ENCODE measurements at places on chromosomes 5 and 9.

- DNase-seq: no peak
Observed at GRCh38 chr5:76838481-76839261, 11.1 kb upstream of the S100Z start.

GRCh38 chr5:150729859-150730258, 29.0 kb downstream of the DCTN4 start:
- no peak for DNase-seq

- DNase-seq: no peak
Observed at GRCh38 chr9:112861155-112861554, 29.5 kb downstream of the SLC46A2 start.

DNA sequence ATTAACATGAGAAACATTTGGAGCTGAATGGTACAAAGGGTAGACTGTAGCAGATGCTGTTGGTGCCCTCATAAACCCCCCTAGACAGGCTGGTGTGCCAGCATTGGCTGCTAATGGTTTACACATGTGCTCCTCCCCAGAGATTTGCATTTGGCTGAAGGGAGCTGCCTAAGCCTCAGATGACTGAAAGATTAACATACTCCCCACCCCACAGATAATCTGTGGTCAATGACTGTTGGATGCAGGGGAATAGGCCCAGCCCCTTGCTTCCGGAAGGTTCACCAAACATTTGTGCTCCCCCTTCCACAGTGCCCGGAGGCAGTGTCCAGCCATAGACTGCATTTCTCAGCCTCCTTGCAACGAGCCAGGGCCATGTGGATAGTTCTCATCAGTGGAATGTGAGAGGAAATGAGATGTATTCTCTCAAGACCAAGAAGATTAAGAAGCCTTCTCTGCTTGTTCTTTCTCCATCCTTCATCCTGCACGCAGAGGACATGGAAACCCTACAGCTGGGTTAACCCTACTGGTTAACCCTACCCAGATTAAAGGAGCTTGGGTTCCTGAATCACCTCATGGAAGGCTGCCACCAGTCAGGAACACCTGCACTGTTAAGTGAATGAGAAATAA, 79.6 kb downstream of the PHAX start:
- DNase-seq: no peak

GRCh38 chr5:150486402-150487198, 21.3 kb upstream of the NDST1 start:
- peak; percentile 59 for DNase-seq

DNA sequence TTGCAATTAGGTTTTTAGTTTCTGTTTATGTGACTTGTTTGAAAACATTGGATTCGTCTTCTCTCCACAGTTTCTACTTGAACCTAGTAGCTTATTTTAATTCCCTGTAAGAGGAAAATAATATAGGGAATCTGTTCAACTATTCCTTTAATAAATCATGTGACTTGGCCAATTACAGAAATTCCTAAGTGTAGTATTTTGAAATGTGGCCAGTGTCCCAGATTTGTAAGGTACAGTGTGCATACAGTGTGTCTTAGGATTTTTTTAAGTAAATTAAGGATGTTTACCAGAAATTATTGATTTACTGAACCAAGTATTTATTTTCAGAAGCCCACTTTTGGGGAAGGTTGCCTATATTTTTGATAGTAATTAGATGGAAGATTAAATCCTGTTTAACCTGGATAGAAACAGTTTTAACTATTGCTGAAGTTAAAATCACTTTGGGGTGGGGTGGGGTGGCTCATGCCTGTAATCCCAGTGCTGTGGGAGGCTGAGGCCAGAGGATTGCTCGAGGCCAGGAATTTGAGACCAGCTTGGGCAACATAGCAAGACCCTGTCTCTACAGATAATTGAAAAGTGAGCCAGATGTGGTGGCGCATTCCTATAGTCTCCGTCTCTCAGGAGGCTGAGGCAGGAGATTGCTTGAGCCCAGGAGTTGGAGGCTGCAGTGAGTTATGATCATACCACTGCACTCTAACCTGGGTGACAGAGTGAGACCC, 36.9 kb downstream of the G3BP1 start:
- no peak for DNase-seq

GRCh38 chr5:60699609-60700415, at the start of gene DEPDC1B:
Gene DEPDC1B (minus strand): TSS chr5:60700166. CDS start chr5:60700093, 73 bp downstream.
- DNase-seq: peak; percentile 53

GRCh38 chr9:131117121-131117761, 8.1 kb upstream of the NUP214 start:
- DNase-seq: no peak

DNA sequence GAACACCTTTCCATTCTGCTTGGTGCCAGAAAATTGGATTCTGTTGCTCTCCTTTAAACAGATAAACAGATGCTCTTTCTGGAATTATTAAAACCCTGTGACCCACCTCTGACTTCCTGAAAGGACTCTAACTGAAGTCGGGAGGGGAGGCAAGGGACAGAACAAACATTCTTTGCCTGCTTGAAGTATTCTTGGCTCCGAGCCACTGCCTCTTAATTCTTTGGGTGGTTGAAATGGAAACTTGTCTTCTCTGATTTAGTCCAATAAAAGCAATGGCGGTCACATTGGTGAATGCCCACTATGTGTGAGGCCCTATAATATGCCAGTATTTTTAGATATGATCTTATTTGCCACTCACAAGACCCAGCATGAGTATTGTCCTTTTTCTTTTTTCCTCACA, 236.8 kb downstream of the SLIT3 start:
- no peak for DNase-seq

- no peak for DNase-seq
Observed at GRCh38 chr9:5897851-5898250, 7.2 kb downstream of the MLANA start.

DNA sequence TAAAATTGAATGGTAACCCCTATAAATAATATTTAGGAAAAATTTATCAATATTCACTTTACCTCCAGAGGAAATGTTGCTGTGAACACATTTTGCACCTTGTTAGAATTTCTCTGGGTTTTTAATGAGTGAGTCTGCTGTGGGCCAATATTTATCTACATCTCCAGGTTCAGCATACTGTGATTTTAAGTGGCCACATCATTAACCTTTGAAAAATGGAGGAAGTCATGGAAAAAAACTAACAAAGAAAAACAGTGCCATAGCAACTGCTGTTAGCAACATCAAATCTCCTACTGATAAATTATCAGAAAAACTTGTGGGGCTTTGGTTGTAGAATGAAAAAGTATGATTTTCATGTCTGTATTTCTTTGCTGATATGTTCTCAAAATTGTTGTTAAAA, 55.0 kb downstream of the CD180 start:
- no peak for DNase-seq

- DNase-seq: no peak
Observed at GRCh38 chr5:107670932-107671741, at the start of gene EFNA5. Gene EFNA5 (minus strand): TSS chr5:107670937.

- DNase-seq: no peak
Observed at GRCh38 chr9:93711002-93711401, 134.6 kb downstream of the PHF2 start.

GRCh38 chr5:39102684-39103155, 28.5 kb upstream of the RICTOR start:
- no peak for DNase-seq

- no peak for DNase-seq
Observed at GRCh38 chr9:118670011-118670953, 699.0 kb downstream of the BRINP1 start.

GRCh38 chr5:62256161-62257019, 49.6 kb upstream of the KIF2A start:
- no peak for DNase-seq

DNA sequence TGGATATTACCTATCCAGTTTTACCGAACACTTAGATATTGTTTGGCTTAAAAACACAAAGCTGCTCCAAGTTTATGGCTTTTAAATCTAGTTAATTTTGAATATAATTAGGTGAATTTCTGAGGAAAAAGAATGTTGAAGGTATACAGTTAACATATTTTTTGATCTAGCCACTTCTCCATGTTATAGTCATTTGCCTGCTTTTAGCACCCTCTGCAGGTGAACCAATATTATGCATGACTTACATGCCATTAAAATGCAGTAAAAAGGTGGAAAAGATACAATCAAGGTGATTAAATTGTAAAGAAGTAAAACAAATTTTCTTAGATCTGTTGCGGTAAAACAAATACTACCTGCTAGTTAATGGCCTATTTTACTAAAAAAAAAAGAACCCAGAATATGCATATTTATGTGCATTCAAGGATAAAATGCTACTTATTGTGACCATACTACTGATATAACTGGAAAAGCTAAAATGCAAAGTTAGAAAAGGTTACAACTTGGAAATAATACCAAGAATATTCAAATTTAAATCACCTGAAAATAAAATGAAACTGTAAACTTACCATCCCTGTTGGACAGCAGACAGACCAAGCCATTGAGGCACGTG, 132.1 kb downstream of the AP3B1 start:
- no peak for DNase-seq

GRCh38 chr9:81592887-81593266, 96.5 kb downstream of the TLE1 start:
- DNase-seq: no peak

DNA sequence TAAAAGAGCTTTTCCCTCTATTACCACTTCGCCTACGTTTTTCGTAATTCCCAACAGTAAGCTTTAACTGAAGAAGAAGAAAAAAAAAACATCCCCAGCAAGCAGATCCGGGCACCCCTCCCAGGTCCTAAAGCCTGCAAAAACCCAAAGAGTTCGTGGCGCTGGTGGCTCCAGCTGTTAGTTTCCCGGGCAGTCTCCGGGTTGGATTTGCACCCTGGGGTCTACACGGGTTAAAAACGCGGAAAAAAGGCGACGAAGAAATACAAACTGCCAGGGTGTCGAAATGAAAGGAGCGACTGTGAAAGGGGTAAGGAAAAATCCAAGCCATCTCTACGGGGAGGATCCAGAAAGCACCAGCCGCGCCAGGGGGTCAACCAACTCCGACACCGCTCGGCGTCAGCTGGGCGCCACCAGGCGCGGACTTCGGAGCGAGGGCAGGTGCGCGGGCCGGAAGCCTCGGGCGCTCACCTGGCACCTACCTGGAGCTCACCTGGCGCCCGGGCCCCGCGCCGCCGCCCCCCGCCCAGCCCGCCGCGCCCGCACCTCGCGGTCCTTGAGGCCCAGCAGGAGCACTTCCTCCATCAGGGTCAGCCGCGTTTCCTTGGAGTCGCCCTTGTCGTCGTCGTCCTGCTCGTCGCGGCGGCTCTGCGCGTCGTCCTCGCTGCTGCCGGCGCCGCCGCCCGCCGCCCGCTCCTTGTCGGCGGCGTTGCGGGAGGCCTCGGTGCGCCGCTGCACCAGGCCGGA, 680 bp downstream of the GOLPH3 start:
- peak; percentile 27 for DNase-seq

GRCh38 chr5:88875341-88876234, 7.4 kb downstream of the MEF2C start:
- no peak for DNase-seq

DNA sequence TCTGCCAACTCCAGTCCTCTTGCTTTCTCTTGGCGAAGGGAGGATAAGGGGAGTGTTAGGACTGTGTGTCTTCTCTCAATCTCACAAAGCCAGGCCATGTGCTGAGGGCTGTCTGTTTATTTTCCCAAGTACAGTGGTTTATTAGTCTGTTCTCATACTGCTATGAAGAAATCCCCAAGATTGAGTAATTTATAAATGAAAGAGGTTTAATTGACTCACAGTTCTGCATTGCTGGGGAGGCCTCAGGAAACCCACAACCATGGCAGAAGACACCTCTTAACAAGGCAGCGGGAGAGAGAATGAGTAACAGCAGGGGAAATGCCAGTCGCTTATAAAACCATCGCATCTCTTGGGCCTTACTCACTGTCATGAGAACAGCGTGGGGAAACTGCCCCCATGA, 36.2 kb upstream of the CKS2 start:
- no peak for DNase-seq
